ENCODE measurements at places on chromosomes 6 and 20.

- DNase-seq, result no peak
Observed at GRCh38 chr6:136031982-136032381, 180.5 kb downstream of the PDE7B start.

GRCh38 chr6:41430875-41431274 is 95.5 kb downstream of the NCR2 start:
- DNase-seq, result no peak

DNA sequence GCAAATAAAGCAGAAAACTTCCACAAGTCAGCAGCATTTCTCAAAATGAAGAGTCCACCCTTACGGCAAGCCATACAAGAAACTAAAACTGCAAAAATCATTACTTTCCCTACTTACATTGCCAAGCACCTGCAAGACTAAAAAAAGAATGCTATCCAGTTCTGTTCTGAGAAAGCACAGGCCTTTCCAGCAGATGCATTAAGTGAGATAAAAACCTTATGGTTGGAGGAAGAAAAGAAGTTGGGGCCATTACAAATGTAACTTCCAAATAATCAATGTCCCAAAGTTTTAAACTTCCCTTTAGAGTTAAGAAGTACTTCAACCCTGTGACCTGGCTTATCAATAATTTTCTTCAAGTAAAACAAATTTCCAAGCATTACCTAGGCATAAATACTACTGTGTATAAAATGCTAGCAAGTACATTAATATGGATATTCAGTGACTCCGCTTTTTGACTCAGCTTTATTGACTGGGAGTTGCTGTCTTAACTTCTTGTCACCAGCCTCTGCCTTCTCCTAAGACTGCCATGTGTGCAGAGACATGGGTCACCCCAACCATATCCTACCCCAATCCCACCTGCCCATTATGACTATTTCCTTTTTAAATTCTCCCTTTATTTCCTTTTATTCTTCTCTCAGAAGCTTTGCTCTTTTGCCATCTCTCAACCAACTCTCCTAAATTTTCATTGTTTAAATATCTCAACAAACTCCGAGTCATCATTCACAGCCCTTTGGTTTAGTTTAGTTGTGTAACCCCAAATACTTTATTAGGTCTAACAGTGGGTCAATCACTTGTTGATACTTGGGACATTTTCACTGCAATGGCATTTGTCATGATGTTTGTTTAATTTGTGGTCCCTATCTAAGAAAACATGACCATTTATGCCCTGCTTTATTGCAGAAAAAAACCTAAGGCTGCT is 49.7 kb downstream of the SLC22A23 start:
- no peak for DNase-seq

DNA sequence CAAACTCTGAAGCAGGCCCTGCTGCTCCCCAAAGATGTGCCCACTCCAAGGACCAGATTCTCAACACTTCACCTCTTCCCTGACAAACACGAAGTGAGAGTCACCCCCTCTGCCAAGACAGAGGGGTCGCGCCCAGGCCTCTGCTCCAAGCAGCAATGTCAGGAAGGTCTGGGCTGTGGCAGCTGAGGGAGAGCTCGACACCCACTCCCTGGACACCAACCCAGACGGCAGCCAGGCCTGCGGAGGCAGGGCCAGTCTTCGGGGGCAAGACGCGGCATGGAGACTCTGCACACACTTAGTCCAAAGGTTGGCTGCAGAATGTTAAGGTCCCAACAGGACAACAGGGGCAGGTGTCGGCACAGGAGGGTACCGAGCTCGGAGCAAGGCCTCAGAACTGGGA is 144.2 kb downstream of the DLL1 start:
- DNase-seq, result no peak

DNA sequence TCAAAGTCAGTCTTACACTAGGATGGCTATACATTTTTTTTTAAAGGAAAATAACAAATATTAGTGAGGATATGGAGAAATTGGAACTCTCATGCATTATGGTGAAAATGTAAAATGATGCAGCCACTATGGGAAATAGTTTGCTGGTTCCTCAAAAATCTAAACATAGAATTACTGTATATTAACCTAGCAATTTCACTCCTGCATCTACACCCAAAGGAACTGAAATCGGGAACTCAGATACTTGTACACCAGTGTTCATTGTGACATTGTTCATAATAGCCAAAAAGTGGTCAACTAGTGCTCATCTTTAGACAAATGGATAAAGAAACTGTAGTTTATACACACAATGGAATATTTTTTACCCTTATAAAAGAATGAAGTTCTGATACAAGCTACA is 110.7 kb downstream of the UTRN start:
- no peak for DNase-seq

- DNase-seq, result no peak
Observed at GRCh38 chr6:26478985-26479278, 21.2 kb upstream of the BTN1A1 start.

- DNase-seq, result no peak
Observed at GRCh38 chr6:51908243-51908642, 179.2 kb downstream of the PKHD1 start.

DNA sequence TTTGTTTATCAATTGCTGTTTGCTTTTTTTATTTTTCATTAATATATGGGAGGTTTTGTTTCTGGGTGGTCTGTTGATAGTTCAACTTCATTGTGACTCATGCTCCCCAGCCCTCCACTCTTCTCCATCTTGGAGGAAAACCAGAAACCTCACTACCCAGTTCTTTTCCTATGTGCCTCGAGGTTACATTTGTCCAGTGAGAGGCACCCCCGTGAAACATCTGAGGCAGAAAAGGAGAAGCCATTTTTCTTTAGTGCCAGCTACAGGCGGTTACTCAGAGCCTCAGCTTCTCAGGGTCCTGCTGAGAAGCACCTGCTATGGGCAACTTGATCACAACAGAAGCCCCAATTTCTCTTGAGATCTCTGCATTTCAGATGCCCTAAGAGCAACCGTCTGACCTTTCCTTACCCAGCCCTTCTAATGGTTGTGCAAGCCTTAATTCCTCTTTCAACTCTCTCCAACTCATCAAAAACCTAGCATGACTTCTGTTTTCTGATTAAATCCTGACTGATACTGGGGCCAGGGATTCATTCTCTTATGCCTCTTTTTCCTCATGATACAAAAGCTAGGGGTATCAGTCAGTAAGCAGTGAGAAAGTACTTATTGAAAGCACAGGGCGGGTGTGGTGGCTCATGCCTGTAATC is 144.6 kb downstream of the ELOVL4 start:
- DNase-seq, result no peak

DNA sequence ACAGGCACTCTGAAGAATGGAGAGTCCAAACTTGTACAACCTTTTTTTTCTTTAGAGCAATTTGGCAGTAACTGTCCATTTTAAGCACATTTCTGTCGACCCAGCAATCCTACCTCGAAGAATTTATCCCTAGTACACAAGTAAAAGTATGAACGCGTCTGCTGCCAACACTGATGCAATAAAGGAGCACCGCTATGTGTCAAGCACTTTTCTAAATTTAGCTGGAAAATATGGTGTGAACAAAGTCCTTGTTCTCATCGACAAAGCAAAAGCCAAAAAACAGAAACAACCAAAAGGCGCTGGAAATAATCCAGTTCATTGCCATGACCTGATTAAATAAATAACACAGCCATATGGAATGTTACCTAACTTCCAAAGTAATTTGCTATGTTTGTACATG is 1.1 kb downstream of the DPM1 start:
- no peak for DNase-seq

DNA sequence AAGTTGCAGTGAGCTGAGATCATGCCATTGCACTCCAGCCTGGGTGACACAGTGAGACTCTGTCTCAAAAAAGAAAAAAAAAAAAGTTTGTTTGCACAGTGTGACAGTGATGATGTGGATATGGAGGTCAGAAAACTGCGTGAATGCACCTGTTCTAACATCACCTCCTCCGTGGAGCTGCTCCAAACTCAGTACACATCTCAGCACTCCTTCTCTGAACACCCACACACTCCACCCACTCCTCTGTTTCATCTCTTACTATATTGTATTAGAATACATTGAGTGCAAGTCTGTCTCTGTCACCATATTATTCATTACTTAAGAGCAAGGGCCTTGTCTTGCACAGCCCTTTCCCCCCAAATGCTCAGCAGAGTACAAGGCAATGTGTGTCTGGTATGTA is 51.5 kb upstream of the ENPP4 start:
- no peak for DNase-seq

GRCh38 chr6:38591439-38591838 is 48.3 kb downstream of the BTBD9 start:
- DNase-seq, result no peak

DNA sequence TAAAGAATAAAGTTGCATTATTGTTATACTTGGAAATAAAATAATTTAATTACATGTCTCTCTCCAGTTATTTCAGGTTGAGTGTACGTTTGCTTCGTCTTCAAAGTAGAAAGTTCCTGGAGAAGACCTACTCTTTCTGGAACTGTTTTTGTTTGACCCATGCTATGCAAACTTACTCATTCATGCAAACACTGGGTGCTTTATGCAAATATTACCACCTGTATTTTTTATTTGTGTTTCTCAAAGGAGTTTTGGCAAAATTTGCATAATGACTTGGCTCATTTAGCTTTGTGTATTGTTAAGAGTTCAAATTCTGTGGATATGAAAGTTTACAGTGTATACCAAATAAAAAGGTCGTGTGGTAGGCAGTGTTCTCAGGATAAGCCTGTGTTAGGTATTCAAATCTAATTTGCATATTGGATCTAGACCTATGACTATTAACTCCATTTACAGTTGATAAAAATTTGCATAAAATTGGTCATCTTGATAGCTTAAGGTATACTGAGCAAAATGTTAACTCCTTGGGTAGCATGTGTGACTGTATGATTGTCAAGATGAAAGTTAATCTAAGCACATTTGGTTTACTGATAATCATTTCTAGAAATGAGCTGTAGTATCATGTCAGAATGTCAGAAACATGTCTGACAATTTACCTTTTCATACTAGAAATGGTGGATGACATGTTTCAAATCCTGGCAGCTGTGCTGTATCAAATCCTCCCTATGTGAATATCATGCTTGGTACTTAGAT is 65.2 kb downstream of the CDKAL1 start:
- no peak for DNase-seq

GRCh38 chr20:3221398-3222226 is 12.3 kb downstream of the ITPA start:
- no peak for DNase-seq

DNA sequence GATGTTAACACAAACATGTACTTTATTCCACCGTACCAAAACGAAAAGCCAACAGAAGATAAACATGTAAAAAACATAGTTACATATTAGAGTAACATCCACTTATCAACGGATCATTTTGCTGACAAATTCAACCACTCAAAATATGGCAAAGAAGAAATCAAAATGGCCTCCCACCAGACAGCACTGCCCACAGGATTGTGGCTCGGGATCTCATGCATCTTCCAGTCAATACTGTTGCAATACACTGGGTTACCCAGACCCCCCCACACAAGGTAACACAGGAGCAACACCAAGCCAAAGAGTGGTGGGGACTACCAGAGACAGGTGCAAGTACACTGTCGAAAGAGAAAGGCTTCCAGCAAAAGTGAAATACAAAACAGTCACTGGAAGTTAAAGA is 57.9 kb upstream of the NHSL1 start:
- DNase-seq, result no peak

DNA sequence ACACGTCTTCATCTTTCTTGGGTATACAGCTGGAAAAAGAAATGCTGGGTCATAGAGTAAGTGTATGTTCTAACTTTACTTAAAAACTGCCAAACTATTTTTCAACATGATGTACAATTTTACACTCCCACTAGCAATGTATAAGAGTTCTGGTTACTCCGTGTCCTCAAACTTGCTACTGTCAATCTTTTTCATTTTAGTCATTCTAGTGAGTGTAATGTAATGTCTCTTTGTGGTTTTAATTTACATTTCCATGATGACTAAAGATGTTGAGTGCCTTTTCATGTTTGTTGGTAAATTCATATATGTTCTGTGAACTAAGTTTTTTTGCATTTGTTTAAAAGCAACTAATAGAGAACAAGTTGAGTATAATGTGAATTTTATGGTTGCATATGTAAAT is 43.9 kb downstream of the ATG5 start:
- no peak for DNase-seq

GRCh38 chr6:153625089-153625488 is 414.0 kb upstream of the OPRM1 start:
- DNase-seq, result no peak

DNA sequence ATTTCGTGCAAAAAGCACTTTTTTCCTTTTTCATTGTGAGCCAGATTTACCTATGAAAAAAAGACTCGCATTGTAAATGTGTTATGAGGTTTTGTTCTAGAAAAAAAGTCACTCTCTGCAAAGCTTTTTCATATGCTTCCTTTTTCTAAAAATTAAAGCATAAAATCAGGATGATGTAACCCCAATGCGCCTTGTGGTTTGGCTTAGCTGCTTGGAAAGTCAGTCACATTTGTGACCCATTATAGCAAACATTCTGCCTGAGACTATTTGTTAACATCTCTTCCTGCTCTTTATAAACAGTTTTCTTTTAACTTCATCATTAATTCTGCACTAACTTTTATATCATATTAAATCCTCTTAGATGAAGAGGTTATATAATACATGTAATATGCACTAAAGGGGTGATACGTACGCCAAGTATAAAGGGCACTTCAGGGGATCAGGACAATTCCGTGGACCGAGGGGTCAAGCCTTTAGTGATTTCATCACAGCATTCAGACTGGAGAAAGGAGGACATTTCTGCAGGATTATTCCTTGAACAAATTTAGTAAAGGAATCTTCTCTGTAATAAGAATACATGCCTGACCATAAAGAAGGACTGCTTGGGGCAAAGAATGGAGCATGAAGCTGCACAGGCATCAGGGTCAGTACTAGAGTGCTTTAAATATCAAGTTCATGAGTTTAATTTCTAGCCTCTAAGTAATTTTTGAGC is 48.1 kb upstream of the SMLR1 start:
- no peak for DNase-seq

DNA sequence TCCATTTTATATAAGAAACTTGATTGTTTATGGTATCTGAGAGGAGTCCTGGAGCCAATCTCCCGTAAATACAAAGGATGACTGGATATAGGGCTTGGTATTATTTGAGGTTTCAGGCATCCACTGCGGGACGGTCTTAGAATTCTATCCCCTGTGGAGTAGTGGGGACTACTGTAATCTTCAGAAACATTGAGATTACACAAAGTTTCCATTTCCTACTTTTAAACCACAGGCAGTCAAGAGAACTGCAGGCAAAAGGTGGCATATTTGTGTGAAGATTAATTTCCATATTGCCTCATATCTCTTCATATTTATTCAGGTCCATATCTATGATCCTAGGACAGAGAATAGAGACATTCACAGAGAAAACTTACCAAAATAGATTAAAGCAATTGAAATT is 586.2 kb downstream of the PHF3 start:
- no peak for DNase-seq

All from stimulated activated CD8-positive, alpha-beta memory T cell treated with anti-CD3 and anti-CD28 coated beads, Interleukin-7, amount 100 ng/mL, for 24 hours (primary cell).